HepG2 (cell line): ENCODE measurements at places on chromosomes 7 and 10. TPM values are rescaled to one million over a fixed set of nuclear protein-coding genes. Genes with fewer than 3 reads are reported as not detected.

GRCh38 chr10:35942057-35942456 is 300.0 kb upstream of the FZD8 start:
- no peak for DNase-seq

DNA sequence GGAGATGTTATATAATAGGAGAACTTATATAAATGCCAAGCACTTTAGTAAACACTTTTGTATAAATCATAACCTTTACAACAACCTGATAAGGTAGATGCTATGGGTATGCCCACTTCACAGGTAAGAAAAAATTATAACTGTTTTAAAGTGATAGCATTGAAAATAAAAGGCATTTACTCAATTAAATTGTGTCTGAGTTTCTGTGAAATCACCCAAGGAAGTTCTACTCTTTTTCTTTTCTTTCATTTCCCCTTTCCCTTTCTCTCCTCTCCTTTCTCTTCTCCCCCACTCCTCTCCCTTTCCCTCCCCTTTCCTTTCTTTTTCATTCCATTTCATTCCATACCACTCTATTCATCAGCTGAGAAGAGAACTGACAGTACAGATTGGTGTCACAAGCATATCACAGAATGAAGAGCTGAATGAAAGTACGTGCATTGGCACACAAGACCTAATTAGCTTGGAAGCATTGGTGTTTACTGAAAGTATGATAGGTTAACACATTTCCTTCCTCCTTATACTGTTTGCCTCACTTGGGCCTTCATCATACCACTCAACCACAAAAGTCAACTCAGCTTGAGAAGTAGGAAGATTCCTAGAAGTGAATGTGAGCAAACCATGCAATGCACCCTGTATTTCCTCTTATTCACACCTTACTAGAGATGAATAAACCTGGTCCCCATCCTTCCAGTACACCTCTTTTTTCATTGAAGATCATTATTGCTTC is 117.9 kb upstream of the AGR3 start:
- DNase-seq: no peak

DNA sequence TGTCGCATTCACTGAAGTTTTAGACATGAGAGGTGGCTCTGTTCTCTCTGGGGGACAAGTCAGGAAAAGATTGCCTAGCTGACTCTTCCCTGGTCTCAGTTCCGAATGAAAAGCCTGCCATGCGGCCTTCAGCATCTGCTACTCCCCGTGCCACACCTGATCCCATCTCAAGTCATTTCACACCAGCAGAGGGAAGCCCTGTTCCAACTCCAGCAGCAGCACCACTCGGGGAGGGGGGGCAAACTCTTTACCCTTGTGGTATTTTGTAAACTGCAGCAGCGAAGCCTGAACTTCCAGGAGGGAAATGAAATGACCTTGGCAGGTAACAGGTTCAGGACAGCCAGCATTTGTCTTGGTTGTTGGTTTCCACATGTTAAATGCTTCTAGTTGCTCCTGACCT is 13.8 kb downstream of the LRRC4 start:
- no peak for DNase-seq

DNA sequence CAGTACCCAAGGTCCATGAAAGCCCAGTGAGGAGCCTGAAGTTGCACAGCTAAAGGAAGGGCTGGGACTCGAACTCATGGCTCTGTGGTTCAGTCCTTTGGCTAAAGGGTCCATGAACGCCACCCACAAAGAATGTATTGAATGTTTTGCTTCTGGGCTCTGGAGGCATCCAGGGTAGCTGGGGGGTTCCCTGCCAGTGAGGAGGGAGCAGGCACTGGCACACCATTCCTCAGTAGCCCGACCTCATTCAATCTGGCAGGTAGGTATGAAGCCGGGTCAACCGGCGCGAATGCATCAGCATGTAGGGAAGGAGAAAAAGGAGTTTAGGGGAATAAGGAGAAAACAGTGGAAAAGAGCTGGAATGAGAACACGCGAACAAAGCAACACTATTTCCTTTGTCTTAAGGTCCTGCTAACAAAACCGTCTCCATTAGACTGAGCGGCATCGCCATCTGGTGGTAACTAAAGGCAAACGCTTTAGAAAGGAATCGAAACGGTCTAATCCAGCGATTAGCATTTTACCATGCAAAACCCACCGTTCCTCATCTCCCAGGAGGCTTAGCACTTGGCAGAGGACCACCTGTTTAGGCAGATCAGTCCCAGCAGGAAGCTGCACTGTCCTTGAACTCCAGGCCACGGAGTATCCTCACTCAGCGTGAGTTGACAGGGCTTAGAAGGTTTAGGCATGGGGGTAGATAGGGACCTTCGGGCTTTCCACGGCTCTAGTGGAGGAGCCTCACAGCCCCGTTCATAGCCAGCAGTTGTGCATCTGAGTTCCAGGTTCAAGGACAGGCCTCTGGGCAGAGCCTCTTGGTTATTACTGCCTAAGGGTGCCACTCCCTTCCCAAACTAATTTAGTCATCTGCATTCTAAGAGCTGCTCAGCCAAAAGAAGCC is 122.8 kb downstream of the UBE2H start:
- peak; percentile 62 for DNase-seq

- no peak for DNase-seq
Observed at GRCh38 chr7:78787854-78788253, 665.6 kb downstream of the MAGI2 start.

Gene NANOS1
- polyA plus RNA-seq: 1.7 and 2.2 TPM in 2 replicates

DNA sequence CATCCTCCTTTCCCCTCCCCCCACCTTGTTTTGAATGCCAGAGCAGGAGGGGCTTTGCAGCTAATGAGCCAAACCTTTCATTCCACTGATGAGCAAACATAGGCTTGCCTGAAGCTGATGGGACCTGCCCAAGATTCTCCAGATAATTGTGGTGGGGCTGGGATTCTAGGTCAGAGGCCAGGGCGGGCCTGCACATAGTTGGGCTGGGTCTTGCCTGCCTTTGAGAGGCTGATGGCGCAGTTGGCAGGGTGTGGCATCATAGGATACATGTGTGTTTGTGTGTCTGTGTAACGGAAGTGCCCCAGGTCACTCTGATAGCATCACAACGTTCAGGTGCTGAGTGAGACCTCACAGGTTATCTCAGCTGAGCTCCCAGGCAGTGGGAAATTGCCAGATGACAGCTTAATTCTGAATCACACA is 22.9 kb downstream of the BTBD16 start:
- DNase-seq: no peak

DNA sequence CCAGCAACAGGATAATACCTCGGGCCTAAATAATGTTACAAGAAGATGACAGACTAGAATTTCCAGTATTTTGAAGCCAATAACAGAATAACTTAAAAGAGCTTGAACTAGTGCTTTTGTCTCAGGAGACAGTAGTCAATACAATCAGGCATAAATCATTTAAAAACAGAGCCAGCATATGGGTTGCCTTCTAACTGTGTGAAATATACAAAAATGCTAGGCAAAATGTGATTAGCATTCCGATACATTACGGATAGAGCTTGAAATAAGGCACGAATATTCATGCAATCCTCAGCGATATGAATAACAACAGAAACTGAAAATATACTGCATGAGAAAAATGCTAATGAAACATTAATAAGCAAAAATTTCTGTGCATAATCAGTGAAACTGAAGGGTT is 18.3 kb upstream of the PRKAR2B start:
- no peak for DNase-seq

Gene KLF14
- polyA plus RNA-seq: not detected in 2 replicates

DNA sequence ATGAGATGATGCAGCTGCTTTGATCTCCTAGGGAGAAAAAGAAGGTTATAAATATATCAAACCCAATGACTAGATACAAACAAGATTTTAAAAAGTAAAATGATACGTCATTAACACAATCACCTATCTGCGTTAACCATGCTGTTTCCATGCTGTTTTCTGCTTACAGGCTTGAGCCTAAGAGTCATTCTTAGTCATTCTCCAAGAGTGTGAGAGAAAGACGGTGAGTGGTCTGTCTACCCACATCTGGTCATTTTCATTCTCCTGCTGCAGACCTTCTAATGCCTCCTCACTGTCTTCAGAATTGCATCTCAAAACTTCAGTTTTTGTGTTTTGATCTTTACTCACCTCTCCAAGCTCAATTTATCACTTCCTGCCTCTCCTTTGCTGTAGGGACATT is 98.0 kb upstream of the ELMO1 start:
- DNase-seq: no peak

- peak; percentile 32 for DNase-seq
Observed at GRCh38 chr7:99036546-99037111, 107.3 kb downstream of the SMURF1 start.

GRCh38 chr10:119691726-119692125 is 34.1 kb upstream of the INPP5F start:
- DNase-seq: no peak

- DNase-seq: no peak
Observed at GRCh38 chr7:2953099-2953498, 90.6 kb downstream of the CARD11 start.

DNA sequence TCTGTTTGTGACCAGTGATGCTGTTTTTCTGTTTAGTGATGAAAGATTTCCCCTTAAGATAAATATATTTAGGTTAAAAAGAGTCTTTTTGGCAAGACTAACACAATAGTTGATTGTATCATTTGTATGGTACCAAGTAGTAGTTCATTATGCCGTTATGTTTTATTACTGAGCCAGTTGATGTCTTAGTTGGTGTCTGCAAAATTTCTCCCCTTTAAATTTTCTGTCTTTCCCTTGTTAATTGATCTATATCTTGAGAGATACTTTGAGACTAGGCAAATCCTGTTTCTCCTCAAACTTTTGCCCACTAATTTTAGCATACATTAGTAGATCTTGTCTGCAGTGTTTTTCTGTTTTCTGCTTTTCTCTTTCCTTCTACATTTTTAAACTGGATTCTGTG is 21.7 kb downstream of the UBE3C start:
- no peak for DNase-seq

DNA sequence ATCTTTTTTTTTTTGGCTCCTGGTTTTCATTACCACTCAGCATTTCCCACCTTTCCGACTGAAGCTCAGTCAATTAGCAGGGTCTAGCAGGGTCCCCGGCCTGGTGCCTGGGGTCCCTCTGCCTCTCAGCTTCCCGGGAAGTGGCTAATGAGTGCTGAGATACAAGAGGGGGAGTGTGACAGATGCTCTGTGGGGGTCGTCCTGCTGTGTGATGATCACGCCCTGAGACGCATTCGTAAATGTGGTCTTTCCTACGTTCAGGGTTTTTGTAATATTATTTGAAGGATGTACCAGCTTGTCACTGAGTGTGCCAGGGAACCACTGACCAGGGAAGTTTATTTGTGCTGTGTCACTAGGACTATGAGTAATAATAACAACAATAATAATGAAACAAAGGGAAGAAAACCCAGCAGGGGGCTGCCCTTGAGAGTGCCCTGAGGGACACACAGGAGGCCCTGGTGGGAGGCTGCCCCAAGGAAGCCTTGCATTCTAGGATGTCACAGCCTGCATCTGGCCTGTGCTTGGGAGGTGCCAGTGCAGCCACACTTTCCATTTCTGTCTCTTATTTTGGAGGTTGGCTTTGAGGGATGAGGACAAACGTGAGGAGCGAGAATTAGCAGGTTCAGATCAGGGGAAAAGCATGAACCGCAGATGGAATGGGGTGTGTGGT is 337.8 kb downstream of the ADARB2 start:
- DNase-seq: no peak

Gene SFTPA1
- not detected in 2 replicates for polyA plus RNA-seq

Gene MAGI2
- polyA plus RNA-seq: 1.5 and 1.6 TPM in 2 replicates

Gene ACHE
- polyA plus RNA-seq: 0.40 and 0.99 TPM in 2 replicates

- DNase-seq: no peak
Observed at GRCh38 chr7:28176174-28176573, 4.4 kb downstream of the JAZF1 start.

GRCh38 chr7:116912269-116912909 is 40.9 kb upstream of the ST7 start:
- no peak for DNase-seq

DNA sequence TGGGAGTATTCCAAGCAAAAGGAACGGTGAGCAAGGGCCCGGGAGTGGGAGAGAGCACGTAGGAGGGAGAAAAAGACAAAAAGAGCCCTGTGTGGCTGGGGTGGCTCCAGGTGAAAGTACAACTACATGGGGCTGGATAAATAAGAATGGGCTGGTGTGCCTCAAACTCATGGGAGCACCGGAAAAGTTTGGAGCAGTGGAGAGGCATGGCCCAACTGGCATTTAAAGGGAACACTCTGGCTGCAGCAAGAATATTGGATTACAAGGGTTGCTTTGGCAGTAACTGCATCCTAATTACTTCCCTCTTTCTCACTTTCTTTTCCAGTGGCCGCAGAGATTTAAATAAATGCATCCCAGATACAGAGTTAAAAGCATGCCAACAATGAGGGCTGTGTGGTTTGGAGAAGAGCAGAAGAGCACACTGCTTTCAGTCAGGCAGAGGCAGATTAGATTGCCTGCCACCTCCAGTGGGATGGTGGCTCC is 39.1 kb upstream of the HERPUD2 start:
- DNase-seq: peak; percentile 15

- DNase-seq: no peak
Observed at GRCh38 chr10:122877264-122877663, 2.1 kb downstream of the FAM24B start.

DNA sequence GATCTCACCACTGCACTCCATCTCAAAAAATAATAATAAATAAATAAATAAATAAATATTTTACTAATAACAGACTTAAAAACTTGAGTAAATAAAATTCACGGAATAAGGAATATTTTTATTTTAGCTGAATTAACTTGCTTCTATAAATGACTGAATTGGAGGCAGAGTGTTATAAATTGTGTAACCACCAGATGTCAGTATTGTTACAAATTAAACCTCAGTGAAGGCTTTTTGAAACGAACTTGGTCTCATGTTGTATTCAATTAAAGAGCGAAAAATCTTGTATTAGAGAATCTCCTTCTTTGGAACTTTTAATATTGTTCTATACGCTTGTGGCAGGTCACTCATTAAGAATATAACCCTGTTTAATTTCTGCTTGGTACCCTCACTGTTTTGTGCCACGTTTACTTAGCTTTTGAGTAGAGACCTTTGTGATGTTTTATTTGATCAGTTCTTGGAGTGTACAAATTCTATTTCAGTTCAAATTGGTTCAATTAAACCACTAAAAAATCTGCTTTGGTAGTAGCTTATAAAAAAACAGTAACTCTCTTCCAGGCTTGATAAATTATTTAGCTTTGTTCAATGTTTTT is 45.6 kb upstream of the SCIN start:
- peak; percentile 33 for DNase-seq

DNA sequence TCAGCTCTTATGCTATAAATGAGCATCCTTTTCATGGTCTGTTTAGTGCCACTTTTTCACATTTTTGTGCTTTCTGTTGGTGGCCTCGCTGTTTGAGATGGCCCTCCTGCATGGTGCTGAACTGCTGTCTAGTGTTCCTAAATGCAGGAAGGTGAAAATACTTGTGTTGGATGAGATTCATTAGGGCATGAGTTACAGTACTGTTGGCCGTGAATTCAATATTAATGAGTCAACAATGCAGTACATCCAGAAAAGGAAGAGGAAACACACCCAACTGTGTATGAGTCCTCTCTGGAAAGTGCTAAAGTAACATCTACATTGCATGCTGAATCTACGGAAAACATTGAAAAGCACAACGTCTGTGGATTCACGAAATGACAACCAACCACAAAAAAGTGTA is 124.0 kb downstream of the HERPUD2 start:
- DNase-seq: no peak
